NCI-H526 (cell line): ENCODE measurements at places on chromosomes 3 and 15.

DNA sequence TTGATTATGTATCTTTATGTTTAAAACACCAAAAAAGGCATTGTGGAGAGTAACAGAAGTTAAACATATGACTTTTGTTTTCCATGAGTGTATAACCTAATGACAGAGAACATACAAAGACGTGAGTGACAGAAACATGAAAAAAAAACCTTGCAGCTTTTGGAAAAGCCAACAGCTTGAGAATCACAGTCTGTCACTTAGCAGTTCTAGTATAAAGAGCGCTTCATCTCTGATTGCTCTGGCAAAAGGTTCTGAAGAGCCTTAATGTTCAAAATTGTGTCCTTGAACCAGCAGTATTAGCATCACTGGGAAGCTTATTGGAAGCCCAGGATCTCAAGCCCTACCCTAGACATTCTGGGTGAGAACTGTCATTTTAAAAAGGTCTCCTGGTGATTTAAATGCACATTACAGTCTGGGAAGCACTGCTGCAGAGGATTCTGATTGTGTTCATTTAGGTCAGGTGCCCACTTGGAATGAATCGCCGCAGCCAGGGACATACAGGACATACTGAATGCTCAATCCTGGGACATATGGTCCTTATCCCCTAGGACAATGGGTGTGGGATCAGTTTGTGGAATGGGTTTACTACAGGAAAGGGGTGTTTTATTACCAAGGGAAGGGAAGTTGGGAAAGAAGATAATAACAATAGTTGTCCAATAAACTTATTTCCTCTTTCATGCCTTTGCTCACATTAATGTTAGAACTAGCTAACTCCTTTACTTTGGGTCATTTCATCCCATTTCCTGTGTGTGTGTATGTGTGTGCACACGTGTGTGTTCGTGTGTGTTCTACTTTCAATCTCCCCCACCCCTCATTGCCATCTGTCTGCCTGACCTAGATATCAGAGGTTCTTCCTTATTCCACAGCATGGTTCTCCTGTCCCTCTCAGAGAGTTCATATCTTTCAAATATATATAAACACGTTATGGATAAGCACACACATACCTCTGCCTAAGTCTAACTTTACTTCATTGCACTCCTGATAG lies 55.0 kb downstream of the LRRC49 start:
- DNase-seq = no peak

DNA sequence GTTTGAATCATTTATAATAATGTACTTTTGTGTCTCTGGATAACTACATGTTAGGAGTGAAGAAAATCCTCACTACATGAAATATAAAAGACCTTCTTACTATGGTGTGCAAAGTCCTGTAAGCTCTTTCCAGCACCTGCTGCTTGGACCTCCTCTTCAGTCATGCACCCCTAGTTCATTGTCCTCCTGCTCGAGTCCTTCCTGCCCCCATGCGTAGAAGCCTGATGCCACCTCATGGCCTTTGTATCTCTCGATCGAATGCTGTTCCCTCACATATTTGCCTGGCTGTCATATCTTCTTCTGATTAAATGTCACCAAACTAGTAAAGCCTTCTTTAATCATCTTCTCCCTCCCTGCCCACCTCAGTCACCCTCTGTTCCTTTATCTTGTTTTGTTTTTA lies 49.9 kb upstream of the SUCLG2 start:
- DNase-seq = no peak

DNA sequence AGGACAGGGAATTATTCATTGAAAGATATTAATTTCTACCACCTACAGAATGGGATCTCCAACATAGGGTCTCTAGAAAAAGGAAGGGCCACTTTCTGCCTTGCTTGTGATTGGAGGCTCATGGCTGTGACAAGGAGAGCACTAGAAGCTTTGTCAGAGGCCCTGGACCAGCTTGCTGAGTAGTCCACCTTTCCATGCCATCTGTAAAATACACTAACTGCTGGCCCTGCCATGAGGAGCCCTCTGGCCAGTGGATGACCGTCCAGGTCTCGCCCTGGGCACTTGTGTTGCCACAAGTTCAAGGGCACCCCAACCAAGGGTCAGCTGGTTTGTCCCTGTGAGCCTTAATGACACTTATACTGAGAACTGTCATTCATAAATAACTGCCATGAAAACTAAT lies 1.6 kb upstream of the SYNM start:
- DNase-seq = no peak

DNA sequence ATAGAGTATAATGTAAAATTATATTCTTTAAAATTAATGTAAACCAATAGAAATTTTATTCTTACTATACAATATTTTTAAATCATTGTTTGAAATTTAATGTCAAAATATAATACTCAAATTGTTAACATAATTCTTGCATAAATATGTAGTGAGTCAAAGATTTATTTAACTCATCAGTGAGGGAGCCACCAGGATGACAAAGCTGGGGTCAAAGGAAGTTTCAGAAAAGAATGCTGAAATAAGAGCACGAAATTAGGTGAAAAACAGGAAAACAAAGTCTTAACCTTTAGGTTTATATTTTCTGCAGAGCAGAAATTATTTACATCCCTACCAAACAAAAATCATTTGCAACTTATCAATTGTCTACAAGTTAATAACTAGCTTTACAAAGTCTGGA lies 74.1 kb downstream of the DIPK2A start:
- DNase-seq = no peak

GRCh38 chr15:74385733-74386132 lies 18.3 kb upstream of the CYP11A1 start:
- no peak for DNase-seq

GRCh38 chr15:98614681-98615080 lies 33.7 kb upstream of the IGF1R start:
- DNase-seq = no peak

DNA sequence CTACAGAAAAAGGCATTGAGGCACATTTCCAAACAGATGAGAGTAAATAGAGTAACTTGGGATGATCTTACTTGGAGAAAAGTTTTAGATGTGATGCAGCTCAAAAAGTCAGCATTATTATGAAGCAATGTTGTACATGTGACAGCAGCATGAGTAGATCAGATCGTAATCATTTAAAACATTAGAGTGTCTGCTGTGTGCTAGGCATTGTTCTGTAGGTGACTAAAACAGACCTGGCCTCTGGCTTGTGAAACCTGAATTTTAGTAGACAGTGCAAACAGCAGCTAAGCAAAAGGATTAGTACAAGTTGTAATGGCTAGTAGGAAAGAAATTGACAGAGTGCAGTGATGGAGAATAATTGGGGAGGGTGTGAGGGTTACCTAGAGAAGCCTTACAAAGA lies 15.1 kb downstream of the UBE2E1 start:
- no peak for DNase-seq

DNA sequence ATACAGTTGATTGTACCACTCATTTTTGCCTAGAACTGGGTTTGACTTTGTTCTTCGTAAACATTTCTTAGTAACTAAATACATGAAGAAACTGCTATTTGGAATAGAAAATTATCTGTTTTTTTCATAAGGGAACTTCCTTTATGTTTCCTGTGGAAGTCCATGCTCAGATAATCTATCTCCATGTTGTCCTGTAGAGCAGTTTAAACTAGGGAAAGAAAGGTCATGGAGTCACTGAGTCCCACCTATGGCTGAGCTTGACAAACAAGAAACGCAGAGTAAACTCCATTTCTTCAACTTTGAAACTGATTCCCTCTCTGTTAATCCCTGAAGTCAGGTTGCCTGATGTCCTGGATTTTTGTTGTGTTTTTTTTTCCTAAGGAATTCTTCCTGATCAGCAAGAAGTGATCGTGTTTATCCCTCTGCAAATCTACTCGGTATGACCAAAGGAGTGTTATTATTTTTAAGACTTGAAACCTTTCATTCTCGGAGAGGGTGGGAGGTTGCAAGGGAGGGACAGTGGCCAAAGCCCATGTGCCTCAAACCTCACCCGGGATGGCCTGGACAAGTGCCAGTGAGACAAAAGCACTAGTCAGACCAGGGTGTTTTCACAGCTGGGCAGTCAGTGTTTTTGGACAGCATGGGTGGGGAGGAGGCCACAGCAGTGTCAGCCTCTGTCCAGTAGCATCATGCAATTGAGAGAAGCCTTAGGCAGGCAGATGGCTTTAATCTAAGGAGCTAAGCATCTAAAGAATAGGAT lies 129.8 kb upstream of the PHLDB2 start:
- no peak for DNase-seq

DNA sequence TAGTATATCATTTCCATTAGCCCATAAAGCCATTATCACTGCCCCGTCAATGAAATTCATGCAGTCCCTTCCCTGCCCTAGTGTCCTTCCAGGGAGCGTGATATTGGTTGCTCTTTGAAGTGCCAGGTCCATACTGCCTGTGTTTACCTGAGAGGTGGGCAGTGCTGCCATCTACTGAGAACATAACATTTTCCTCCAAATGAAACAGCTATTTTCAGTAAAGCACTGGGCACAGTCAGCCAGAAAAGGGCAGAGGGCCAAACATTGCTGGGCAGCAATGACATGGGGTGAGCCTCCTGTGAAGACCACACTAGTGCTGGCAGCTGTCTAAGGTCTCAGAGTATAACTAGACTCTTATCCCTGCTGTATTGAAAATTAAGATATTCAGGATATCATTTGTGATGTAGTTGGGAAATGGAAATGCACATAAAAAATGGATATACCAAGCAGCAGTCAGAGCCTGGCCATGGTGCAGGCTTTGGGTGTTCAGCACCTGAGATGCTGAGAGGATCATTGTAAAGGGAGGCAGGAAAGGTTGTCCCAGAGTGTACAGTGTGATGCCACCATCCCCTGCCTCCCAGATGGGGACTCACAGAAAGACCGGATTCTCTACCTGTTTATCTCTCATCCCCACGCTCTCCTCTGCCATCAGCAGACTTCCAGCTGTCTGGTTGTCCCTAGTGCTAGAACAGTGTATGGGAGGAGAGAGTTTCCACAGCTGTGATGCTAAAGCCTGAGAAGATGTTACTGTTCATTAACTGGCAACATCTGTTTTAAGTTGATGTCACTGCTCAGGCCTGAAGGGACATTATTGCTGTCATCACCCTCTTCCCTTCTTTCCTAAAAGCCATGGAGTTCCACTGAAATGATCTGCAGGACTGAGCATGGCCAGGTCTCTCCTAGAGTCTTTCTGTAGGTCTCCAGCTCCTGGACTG lies 108.8 kb downstream of the ARNT2 start:
- no peak for DNase-seq

DNA sequence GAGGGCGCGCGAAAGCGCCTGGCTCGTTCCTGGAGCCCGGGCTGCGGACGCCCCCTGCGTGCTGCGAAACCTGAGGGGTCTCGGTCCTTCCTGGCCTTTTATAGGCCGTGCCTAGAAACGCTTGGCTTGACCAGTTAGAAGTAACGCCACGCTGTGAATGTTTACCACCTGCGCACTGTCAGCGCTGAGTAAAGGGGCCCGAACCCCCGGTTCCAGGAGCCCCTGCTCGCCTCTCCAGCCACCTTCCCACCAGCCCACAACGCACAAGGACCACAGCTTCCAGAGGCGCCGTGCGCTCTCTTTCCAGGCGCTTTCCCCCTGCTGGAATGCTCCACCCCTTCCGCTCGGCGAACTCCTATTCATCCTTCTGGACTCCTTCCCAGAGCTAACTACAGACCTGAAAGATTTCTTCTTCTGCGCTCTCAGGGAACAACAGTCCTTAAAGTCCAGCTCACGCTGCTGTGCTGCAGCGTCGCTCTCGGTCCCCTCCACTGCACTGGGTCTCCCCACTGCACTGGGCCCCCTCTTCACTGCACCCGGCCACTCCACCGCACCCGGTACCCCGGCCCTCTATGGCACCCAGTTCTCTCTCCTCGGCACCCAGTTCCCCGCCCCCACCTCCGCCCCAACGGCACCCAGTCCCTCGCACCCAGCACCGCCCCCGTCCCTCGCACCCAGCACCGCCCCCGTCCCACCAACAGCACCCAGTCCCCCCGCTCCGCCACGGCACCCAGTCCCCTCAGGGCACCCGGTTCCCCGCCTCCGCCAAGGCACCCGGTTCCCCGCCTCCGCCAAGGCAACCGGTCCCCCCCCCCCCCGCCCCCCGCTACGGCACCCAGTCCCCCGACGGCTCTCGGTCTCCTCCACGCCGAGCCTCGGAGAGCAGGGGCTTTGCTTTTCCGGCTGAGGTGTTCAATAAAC lies 69.8 kb downstream of the SQOR start:
- DNase-seq = no peak

DNA sequence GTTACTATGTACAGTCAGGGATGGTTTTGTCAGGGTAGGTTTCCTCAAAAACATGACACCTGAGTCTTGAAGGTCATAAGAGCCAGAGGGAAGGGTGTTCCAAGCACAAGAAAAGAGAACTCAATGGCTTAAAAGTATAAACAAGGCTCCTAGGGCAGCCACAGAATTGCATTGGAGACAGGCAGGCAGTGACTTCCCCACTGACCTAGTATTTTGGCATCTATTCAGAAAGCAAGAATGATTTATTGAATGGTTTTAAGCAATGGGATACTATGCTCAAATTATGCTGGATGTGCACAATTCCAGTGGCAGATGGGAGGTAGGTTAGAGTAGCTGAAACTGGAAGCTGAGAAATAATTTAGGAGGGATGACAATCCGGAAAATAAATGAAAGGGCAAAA lies 54.0 kb downstream of the TSC22D2 start:
- DNase-seq = no peak

DNA sequence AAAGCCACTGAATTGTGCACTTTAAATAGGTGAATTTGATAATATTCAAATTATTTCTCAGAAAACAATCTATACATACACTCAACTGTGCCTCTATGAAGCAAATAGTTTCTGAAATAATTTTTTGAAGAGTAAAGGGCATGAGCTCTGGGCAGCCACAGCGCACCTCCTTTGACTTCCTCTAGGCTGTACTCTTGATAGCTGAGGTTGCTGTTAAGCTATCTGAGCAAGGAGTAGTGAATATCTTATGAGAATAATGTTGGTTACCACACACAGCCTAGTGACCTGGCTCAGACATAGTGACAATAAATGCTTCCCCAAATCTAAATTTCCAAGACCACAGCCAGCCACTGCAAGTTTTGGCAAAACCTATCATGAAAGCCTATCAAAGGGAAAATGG lies 11.6 kb upstream of the SEC61A1 start:
- DNase-seq = no peak

DNA sequence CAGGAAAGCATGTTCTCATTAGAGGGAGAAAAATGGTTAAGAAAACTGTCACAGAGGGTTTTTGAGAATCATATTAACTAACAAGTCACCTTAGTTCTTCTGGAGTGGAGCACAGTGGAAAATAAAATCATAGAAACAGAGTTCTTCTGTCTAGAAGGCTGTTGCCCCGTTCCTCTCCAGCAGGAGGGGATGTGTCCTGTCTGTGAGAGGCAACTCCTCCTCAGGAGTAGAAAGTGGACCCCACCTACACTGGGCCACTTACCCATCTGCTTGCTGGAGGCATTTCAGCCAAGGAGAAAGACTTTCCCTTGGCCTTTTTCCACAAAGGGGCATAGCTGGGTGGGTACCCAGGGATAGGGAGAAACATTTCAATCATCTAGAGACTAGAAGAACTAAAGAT lies 106.6 kb downstream of the SSR3 start:
- peak; percentile 46 for DNase-seq

DNA sequence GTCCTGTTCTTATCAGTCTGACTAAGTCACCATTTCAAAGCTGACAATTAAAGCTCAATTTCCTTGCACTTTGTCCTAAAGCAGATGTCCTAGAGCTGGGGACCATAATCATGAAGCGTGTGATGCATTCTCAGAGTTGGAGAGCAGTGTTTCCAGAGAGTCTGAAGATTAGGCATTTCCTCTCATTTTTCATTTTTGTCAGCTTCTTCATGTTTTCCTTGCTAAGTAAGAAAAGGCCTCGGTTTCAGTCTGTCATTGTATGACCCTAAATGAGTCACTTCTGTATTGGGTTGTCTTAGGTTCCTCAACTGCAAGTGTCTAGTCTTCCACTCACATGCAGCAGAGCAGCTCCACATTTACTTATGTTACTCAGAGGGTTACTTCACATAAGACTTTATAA lies 257.2 kb upstream of the TPRG1 start:
- no peak for DNase-seq

GRCh38 chr15:78211189-78211921 lies 23.0 kb downstream of the ACSBG1 start:
- DNase-seq = no peak
